Foreskin keratinocyte (primary cell): ENCODE measurements at places on chromosomes 3 and 15. TPM values are rescaled to one million over a fixed set of nuclear protein-coding genes. Genes with fewer than 3 reads are reported as not detected.

The CASR gene
- total RNA-seq = not detected in 2 replicates

The DUOXA2 gene
- not detected in 2 replicates for total RNA-seq

The ARPIN gene
- 10.8 and 12.5 TPM in 2 replicates for total RNA-seq

The HTR3E gene
- not detected in 2 replicates for total RNA-seq

The NUP210 gene
- total RNA-seq = not detected in 2 replicates
